ENCODE measurements at places on chromosomes 2 and 18.

DNA sequence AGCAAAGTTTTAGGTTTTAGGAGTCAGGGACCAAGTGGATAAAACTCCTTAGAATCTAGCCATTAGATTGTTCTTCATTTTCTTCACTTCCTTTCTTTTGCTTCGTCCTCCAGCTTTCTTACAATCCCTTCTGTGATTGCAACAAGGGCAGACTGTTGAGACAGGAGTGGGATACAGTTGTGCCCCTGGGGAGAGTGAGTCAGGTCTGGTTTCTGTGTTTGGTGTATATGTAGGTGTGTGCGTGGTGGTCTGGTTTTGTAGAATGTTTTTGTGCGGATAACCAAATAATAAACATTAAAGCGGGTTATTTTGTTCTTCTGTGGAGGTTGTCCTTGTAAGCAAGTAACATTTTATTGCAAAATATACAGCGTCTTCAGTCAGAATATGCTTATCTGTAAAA lies 7.3 kb downstream of the INSIG2 start:
- DNase-seq, result no peak

DNA sequence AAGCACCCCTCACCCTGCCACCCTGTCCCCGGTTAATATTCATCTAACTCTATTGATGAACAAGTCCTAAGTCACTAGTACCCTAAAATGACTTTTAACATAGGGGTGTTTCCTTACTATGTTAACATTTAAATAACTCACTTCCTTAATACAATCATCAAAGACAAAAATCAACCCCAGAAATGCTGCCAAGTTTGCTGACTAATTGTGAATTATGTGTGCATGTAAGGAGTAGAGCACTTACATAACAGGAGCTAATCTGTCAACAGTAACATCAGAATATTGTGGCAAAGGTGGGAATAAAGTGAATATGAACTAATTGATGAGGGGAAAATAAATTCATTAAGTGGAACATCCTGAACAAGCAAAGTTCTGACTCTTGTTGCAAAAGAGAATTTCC lies 81.4 kb upstream of the ERBB4 start:
- DNase-seq, result no peak

- no peak for DNase-seq
Observed at GRCh38 chr2:156456616-156457015, 20.4 kb downstream of the GPD2 start.

DNA sequence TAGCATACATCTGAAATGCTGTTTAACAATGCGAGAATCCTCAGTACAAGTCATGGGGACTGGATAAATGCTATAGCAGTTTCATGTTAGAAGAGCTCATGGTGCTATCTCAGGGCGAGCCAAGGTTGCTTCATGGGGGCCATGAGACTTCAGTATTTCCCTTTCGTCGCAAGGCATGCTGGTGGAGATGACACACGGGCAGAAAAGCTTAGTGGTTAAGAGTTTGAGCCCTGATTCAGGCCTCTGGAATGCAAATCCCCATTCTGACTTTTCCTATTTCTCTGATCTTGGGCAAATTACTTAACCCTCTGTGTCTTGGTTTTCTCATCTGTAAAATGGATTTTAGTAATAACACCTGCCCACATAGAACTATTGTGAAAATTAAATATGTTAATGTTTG lies 57.4 kb upstream of the EPHA4 start:
- no peak for DNase-seq

DNA sequence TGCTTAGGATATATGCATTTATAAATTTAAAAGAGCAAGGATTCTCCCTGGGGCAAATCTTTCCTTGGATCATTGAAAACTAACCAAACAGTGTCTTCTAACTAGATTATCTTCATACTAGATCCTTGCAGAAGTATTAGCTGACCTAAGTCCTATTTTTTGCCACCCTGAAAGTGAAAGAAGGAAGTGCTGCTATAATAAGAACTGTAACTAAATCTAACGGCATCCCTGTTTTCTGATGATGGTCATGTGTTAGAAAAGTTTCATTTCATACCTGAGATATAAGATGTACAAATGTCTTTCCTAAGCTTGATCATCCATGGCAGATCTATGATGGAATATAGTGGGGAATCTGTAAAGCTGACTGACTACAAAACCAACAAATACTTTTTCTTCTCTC lies 102.7 kb downstream of the MAP2 start:
- no peak for DNase-seq

DNA sequence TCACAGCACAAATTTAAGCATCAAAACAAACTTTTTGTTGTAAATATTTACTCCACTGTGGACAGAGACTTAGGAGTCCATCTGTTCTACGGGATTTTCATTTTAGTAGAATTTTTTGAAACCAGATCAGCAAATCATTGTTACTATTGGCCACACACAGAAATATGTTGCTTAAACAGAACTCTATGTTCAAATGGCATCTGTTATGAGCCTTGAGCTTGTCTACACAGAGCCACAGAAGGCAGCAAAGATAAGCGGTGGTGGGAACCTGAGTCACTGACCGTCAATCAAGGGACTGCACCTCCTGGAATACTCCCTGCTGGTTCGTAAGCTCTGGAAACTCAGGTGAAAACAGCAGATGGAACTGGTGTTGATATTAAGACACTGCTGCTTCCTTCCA lies 156.8 kb downstream of the TMEM200C start:
- no peak for DNase-seq

- no peak for DNase-seq
Observed at GRCh38 chr2:140353541-140353940, 1573.4 kb upstream of the NXPH2 start.

GRCh38 chr2:106789185-106789584 lies 96.8 kb downstream of the ST6GAL2 start:
- DNase-seq, result no peak

DNA sequence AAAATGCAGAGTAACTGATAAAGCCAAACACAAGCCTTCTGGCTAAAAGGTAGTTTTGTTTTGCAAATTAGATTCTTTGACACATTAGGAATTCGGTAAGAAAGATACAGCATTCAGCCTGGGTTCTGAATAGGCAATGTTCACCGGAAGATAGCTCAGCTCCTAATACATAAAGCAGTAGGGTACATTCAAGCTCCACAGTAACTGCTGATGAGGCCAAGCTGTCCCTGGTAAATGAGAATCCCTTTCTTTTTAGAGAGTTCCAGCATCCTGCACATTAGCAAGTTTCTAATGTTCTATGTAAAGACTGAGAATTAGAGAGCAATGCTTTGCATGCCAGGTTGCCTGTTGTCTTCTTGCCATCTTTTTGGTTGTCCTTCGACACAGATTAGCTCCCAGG lies 316.3 kb upstream of the SLC14A2 start:
- no peak for DNase-seq
